ENCODE measurements at places on chromosomes 6 and 20.

GRCh38 chr20:8190043-8190880, 58.2 kb downstream of the PLCB1 start:
- no peak for DNase-seq

GRCh38 chr20:64165866-64166600, 1.8 kb downstream of the MYT1 start:
- DNase-seq = peak; percentile 18

DNA sequence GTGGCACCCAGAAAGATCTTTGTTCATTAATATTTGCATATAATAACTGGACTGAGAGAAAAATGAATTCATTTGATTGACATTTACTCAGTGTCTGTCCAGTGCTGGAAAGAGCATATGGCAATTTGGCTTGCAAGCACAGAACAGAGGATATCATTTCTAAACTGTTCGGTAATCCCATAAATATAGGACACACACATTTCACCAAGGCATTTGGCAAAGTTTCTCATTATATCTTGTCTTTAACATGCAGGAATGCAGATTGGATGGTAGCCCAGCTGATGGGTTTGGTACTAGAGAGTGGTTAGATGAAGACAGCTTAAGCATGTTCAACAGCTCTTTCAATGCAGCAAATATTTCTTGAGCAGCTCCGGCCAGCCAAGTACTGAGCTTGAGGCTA, 259.2 kb downstream of the PRKN start:
- no peak for DNase-seq

GRCh38 chr20:24016607-24017457, 28.3 kb upstream of the GGTLC1 start:
- DNase-seq = no peak

DNA sequence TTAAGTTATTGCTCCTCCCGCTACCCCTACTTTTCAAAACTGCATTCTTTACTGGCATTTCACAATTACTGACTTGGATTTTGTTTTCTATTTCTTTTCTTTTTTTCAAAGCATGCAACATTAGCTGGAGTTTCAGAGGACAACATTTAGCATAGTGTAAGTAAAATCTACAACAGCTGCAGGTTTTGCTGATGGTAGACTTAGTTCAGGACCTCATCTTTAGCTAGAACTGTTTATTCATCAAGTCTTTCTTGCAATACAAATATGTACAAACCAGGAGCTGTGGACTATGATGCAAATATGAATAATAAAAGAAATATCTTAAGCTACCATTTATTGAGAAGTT, 728 bp upstream of the CEP162 start:
- DNase-seq = no peak

All from lower lobe of right lung (tissue), 2 donors.